Activated naive CD4-positive, alpha-beta T cell (primary cell): ENCODE measurements at places on chromosomes 1 and 21.

GRCh38 chr1:240608707-240609106, 3.2 kb downstream of the GREM2 start:
- DNase-seq: no peak

- no peak for DNase-seq
Observed at GRCh38 chr1:231553320-231553719, 24.9 kb downstream of the TSNAX start.

DNA sequence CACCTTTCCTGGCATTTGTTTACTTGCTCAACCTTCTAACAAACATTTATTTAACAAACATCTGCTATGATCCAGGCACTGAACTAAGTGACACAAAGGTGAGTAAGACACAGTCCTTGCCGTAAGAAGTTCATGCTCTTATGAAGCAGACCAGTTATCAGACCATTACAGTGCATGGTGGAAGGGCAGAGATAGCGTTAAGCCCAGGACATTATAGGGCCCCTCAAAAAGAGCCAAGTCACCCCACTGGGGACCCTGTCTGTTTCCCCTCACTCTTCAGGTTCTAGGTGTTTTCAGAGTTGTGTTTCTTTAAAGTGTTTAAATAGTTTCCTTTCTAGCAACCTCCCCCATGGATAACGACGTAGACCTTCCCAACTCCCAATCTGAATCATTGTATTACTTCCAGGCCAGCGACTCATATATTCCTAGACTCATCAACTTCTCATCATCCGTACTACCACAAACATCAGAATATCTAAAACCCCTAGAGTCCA, 39.3 kb downstream of the TCP10L start:
- DNase-seq: no peak

- no peak for DNase-seq
Observed at GRCh38 chr21:34094949-34095348, 21.6 kb downstream of the MRPS6 start.

GRCh38 chr1:115426956-115427355, 88.9 kb upstream of the NGF start:
- no peak for DNase-seq
